ENCODE measurements at places on chromosomes 4 and X.

- DNase-seq: no peak
These were observed 110.9 kb downstream of the FRAS1 start for GRCh38 chr4:78168029-78168428.

- no peak for DNase-seq
These were observed 11.7 kb downstream of the XK start for GRCh38 chrX:37697169-37697760.

DNA sequence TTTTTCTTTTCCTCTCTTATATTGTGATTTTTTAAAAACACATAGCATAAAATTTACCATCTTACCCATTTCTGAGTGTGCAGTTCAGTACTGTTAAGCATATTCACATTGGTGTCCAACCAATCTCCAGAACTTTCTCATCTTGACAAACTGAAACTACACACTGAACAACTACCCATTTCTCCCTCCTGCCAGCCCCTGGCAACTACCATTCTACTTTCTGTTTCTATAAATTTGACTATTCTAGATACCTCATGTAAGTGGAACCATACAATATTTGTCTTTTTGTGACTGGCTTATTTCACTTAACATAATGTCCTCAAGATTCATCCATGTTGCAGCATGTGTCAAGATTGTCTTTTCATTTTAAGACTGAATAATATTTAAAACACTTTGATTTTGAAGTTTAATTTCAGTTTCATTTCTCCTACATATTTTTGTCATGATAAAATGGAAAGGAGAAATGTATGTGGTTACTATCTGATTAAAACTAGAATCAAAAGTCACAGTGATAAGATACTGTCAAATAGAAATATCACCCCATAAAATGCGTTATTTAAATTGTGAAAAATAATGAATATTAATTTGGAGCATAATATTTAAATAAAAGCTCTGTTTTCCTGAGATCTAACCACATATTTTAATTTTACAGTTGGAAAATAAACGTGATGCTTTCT, 122.8 kb downstream of the DIPK2B start:
- DNase-seq: no peak

DNA sequence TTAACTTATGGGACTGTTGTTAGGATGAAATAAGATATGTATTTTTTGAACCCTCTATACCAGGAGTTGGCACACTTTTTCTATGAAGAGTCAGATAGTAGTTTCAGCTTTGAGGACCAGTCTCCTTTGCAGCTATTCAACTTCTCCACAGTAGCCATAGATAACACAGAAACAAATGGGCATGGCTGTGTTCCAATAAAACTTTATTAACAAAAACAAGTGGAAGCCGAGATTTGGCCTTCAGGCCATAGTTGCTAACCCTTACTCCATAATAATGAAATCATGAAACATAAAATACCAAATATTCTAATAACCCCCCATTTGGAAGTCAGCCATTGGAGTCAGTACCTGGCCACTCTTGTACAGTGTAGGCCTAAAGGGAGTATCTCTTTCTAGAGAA, 30.6 kb downstream of the ARX start:
- no peak for DNase-seq

DNA sequence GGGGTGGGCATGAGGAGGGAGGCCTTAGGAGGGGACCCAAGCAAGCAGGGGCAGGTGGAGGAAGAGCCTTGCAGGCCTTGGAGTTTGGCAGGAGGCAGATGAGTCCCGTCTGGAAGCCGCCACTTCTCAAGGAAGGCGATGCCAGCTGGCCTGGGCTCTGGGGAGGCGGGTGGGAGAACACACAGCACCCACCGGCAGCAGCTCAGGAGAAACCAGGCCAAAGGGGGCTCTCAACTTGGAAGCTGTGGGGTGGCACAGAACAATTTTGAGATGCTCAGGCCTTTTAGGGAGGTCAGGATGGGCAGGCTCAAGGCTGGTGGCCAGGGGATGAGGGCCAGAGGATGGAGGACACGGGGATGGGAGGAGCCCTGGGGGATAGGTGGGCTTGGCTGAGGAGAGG, 11.6 kb upstream of the DUSP9 start:
- no peak for DNase-seq

- DNase-seq: no peak
These were observed 99.8 kb downstream of the ARHGAP10 start for GRCh38 chr4:147831551-147832171.

- no peak for DNase-seq
These were observed at the start of gene TLR1 for GRCh38 chr4:38804654-38805295. TSS of gene TLR1 (minus strand) at chr4:38804791. CDS start at chr4:38798831, 5,960 bp downstream.

DNA sequence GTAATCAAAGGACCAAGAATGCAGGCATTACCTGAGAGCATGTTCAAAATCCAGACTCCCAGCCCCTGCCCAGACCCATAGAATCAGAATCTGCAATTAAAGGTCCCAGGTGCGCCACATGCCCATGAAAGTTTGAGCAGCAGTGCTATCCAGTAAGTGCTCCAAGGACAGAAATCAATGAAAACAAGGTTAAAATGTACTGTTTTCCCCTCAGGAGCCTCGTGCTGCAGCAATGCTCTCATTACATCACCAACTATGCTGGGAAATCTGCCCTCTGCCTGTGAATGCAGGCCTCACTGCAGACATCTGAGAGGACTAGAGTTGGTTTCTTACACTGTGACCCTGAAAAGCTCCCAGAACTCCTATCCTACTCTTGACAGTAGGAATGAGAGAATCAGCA, 21.1 kb downstream of the ANXA5 start:
- no peak for DNase-seq

- no peak for DNase-seq
These were observed 10.5 kb upstream of the GLUD2 start for GRCh38 chrX:121036951-121037350.

- DNase-seq: no peak
These were observed 169.9 kb downstream of the AFF2 start for GRCh38 chrX:148670277-148670676.

DNA sequence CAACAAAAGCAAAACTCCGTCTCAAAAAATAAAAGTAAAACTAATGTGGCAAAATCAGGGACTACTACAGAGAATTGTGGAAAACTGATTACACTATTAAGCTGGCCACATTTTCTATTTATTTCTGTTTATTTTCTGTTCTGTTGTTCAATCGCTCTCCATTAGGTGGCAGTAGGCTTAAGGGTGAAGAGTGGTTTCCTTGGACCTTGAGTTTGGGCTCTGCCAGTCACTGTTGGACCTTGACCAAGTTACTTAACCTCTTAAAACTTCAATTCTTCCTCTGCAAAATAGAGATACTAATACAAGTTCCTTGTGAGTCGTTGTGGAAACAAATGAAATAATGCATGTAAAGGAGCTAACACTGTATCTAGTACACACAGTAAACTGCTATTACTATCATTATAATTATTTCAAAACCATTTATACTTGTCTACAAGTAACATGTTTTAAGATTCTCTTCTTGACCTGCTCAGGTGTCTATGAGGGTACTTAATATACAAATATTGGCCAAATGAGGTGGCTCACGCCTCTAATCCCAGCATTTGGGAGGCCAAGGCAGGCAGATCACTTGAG, 15.2 kb downstream of the HSD17B11 start:
- no peak for DNase-seq

- DNase-seq: no peak
These were observed 935.9 kb upstream of the EPHA5 start for GRCh38 chr4:66606215-66606614.

DNA sequence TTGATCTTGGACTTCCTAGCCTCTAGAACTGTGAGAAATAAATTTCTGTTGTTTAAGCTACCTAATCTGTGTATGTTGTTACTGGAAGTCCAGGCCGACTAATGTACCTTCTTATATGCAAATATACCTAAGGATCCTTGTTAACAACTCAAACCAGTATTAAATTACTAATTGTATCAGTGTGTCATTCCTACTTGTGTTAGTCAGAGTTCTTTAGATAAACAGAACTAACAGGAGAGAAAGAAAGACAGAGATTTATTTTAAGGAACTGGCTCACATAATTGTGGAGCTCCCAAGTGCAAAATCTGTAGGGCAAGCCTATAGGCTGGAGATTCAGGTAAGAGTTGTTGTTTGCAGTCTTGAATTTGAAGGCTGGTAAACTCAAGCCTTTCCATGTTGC, 120.0 kb downstream of the ADGRL3 start:
- no peak for DNase-seq

DNA sequence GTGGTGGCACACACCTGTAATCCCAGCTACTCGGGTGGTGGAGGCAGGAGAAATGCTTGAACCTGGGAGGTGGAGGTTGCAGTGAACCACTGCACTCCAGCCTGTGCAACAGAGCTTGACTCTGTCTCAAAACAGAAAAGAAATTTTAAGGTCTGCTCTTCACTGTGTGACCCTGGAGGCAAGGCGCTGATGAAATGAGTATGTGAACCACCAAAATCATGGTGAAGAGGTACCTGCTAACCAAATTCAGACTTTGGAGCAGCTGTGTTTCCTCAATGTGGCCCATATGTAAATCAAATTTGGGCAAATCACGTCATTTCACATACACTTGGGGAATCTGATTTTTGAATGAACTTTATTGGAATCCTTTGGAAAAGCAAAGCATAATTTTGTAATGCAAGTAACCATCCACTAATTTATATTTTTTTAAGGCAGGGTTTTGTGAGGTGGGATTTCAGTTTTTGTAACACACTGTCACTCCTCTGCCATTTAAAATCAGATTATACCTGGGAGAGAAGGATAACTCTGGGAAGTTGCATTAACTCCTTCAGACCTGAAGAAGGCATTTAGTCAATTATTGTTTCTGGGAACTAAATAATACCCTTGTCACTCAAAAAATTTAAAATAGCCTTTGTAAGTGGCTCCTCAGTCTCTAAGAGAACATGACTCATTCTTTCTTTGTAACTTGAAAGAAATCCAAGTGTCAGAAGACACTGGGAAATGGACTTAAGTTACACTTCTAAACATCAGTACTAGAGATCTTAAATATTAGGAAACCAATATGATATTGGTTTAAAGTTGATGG, 24.0 kb downstream of the DOCK11 start:
- DNase-seq: no peak

- no peak for DNase-seq
These were observed 224.9 kb upstream of the HHIP start for GRCh38 chr4:144421056-144421455.

DNA sequence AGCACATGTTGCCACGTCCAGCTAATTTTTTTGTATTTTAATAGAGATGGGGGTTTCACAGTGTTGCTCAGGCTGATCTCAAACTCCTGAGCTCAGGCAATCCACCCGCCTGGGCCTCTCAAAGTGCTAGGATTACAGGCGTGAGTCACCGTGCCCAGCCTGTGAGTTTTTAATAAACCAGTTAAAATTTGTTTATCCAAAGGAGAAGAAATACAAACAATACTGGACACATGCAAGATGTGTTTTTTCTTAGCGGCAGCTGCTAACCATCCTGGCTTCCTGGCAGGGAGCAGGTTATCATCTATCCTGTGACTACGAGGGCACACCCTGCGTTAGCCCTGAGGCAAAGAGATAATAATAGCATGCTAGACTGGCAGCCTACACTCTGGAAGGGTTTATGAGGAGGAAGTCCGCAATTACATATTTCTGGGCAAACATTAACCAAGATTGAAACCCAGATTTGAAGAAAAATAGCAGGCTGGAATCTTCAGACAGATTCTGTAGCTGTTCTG, 191.4 kb downstream of the SPRY1 start:
- no peak for DNase-seq

DNA sequence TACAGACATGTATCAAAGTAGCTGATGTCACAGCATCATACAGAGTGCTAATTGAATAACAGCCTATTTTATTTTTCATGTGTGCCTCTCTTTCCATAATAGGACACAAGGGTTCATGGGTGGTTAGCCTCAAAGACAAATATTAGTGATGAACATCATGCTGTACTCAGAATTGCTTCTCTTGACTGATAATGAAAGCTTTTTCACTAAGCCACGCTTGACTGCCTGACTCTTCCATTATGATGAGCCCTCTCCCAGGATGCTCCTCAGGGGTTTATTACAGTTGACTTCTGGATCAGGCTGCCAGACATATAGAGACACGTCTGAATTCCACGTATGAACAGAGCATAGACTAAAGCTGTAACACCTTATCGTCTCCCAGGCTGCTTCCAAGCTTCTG, 2757.5 kb downstream of the PCDH7 start:
- no peak for DNase-seq

- no peak for DNase-seq
These were observed 397.6 kb downstream of the PACRGL start for GRCh38 chr4:21097865-21098264.

GRCh38 chr4:32991663-32992062, 2271.5 kb downstream of the PCDH7 start:
- DNase-seq: no peak

DNA sequence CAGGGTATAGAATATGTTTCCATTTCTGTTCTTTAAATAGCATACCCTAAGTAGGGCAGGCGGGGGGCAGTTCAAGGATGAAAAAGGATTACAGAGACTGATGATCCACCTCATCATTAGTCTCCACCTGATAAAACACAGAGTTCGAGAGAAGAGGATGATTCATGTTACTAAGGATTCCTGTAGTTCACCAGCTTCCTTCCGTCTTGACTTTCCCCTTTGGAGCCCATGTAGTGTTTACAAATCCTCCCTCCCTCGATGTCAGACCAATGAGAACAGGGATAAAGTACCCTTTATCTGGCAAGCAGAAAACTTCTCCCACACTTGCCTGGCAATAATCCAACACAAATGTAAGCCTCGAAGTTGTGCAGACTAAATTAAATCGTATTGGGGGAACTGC, 526.3 kb upstream of the FAM241A start:
- no peak for DNase-seq

DNA sequence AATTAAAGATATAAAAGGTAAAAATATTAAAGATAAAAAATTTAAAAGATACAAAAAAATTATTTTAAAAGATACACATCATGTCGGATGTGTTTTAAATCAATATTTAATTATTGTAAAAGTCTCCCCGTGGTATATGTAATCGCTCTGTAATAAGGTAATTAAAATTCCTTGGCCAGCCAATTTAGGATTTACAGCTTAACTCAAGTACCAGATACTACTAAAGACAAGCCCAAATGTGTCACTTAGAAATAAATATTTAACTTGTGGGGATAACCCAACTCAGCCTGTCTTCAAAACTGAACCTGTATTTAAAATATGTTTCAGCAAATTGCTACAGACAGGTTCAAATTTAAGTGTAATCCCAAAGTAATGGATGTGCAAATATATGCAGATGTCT, 56.0 kb downstream of the GPR82 start:
- no peak for DNase-seq

DNA sequence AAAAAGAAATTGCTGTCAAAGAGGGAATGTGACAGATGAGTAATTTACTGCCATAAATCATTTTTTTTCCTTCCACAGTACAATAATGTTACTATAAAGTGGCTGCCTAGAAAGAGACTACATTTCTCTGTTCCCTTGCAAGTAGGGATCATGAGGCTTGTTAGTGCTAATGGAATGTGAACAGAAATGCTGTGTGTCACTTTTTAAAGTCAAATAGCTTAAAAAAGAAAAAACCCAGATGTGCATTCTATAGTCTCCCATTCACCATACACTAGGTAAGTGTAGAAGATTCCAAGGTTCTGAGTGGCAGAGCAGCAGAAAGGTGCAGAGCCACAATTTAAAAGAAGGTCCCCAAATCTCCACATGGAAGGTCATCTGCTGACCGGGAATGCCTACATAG, 328.4 kb downstream of the CAMK2D start:
- DNase-seq: no peak

- DNase-seq: no peak
These were observed 21.7 kb upstream of the TBC1D8B start for GRCh38 chrX:106780664-106781377.

- no peak for DNase-seq
These were observed 160.7 kb upstream of the SPANXC start for GRCh38 chrX:141402897-141403610.

All from type B pancreatic cell (in vitro differentiated cells).